T-cell (primary cell): ENCODE measurements at places on chromosomes 12 and 14.

DNA sequence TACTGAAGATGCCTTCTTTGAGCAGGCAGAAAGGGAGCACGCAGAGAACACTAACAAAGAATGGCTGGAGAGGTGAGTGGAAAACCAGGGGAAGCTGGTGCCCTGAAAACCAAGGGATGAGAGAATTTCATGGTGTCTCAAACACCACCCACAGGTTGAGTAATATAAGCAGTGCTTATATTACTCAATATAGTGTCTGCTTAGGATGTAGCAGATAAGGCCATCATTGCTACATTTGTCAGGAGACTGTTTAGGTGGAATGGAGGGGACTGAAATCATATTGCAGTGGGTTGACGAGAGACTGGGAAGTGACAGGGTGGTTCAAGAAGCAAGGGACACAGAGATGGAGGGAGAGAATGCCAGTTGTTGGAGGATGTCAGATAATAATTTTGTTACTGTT lies 20.6 kb downstream of the PKP2 start:
- DNase-seq: no peak

GRCh38 chr14:24238527-24239037 lies 3.8 kb downstream of the TINF2 start:
- DNase-seq: no peak

- DNase-seq: no peak
These were observed 5.9 kb downstream of the DDHD1 start for GRCh38 chr14:53147208-53147607.

DNA sequence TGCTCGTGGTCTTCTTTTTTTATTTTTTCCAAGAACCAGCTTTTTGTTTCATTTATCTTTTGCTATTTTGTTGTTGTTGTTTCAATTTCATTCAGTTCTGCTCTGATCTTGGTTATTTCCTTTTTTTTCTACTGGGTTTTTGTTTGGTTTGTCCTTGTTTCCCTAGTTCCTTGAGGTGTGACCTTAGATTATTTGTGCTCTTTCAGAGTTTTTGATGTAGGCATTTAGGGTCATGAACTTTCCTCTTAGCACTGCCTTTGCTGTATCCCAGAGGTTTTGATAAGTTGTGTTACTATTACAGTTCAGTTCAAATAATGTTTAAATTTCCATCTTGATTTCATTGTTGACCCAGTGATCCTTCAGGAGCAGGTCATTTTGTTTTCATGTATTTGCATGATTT lies 3.3 kb upstream of the SERPINA11 start:
- DNase-seq: no peak

DNA sequence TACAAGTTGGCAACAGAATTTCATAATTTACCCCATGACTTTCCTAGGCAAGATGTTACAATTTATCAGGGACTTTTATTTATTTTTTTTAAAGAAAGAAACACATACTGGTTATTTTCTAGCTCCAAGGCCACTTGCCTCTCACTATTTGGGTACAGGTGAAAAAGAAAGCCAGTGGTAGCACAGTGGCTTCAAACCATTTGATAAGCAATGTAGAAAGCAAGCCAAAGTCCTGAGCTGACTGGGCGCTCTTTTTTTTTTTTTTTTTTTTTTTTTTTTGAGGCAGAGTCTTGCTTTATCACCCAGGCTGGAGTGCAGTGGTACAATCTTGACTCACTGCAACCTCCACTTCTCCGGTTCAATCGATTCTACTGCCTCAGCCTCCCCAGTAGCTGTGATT lies 73.3 kb downstream of the STXBP6 start:
- no peak for DNase-seq
